Stimulated activated CD4-positive, alpha-beta T cell treated with anti-CD3 and anti-CD28 coated beads, TNF-alpha, amount 100 ng/mL, for 1 hour (primary cell): ENCODE measurements at places on chromosomes 1 and 21.
A peak's percentile ranks its signal among the peaks of the same experiment; 100 is the strongest.

DNA sequence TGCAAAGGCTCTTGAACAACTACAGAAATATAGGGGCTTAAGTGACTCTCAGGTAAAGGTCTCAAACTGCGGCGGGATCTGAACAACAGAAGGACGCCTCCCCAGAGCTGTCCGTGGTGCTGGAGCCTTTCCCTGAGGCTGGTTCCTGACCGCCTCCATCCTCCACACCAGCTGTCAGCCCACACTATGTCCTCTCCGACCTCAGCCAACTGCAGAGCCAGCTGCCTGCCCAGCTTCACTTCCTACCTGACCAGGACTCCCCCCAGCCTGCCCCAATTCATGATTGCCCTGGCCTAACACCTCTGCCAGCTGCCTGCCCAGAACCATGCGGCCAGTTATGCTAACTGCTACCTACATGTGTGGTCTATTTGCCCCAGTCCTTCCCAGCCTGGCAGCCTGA, 63.6 kb upstream of the ZC3H12A start:
- DNase-seq = no peak

GRCh38 chr1:185559684-185560331, 174.4 kb upstream of the HMCN1 start:
- DNase-seq = no peak

GRCh38 chr1:53557369-53557768, 98.2 kb downstream of the DMRTB1 start:
- no peak for DNase-seq

GRCh38 chr1:234866007-234866866, 256.3 kb upstream of the IRF2BP2 start:
- DNase-seq = no peak

GRCh38 chr1:211541720-211542477, 37.1 kb downstream of the SLC30A1 start:
- DNase-seq = no peak

DNA sequence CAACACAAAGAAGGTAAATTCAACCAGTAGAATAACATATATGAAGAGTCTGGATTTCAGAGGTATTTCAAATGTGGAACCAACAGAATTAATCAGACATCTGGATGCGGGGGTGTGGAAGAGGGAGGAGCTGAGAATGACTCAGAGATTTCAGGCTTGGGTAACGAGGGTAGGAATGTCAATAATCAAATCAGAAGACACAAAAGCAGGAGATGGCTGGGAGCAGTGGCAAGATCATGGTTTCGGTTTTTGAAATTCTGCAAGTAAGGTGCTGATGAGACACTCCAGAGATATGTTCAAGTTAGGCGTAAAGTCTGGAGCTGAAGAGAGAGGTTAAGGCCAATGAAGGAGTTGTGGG, 64.0 kb downstream of the PLPPR5 start:
- DNase-seq = no peak

DNA sequence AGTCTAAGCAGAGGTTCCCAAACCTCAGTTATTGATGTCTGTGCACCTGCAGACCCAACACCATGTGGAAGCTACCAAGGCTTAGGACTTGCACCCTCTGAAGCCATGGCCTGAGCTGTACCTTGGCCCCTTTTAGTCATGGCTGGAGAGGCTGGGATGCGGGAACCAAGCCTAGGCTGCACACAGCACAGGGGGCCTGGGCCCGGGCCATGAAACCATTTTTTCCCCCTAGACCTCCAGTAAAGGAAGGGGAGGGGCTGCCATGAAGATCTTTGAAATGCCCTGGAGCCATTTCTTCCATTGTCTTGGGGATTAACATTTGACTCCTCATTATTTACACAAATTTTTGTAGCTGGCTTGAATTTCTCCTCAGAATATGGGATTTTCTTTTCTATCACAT, 265.9 kb downstream of the PDE4B start:
- DNase-seq = no peak

DNA sequence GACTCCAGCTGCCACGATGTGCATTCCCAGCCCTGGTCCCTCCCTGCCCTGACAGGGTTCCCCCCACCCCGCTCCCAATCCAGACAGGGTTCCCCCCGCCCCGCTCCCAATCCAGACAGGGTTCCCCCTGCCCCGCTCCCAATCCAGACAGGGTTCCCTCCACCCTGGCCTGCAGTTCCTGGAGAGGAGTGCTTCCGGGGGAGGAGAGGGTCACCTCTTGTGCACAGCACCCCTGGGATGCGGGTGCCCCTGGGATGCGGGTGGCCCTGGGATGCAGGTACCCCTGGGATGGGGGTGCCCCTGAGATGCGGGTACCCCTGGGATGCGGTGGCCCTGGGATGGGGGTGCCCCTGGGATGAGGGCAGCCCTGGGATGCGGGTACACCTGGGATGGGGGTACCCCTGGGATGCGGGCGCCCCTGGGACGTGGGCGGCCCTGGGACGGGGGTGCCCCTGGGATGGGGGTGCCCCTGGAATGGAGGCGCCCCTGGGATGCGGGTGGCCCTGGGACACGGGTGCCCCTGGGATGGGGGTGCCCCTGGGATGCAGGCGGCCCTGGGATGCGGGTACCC, 36.7 kb upstream of the SLC19A1 start:
- no peak for DNase-seq

GRCh38 chr1:79124756-79125155, 118.2 kb upstream of the ADGRL4 start:
- no peak for DNase-seq

- no peak for DNase-seq
Measured at GRCh38 chr1:66951513-66951912, 26.7 kb downstream of the MIER1 start.

- no peak for DNase-seq
Measured at GRCh38 chr1:91171898-91172297, 150.1 kb upstream of the ZNF644 start.

DNA sequence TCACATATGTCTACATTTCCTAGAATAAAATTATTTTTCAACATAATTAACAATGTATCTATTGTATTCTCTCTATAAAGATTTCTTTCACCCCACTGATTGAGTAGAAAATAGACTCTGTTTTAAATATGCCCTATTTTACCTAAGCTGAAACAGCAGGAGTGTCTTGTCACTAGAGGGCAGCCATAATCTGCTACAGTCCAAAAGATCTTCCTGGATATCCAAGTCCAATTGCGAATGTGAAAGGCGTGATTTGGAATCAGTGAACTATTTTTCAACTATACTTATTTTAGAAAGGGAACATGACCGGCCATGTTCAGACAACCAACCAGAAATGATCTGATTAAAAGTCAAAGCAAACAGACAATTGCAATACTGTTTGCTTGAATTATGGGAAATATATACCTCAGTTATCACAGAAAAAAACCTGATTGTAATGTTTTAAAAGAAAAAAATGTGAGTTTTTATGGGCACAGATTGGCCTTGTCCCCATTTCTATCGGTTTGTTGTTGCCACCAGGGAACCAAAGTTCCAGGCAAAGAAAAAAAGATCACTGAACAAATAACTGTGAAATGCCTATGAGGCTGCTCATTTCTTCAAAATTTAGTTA, 1211.0 kb upstream of the ADGRL4 start:
- DNase-seq = no peak

GRCh38 chr21:32565856-32566465, 19.4 kb downstream of the TCP10L start:
- no peak for DNase-seq

DNA sequence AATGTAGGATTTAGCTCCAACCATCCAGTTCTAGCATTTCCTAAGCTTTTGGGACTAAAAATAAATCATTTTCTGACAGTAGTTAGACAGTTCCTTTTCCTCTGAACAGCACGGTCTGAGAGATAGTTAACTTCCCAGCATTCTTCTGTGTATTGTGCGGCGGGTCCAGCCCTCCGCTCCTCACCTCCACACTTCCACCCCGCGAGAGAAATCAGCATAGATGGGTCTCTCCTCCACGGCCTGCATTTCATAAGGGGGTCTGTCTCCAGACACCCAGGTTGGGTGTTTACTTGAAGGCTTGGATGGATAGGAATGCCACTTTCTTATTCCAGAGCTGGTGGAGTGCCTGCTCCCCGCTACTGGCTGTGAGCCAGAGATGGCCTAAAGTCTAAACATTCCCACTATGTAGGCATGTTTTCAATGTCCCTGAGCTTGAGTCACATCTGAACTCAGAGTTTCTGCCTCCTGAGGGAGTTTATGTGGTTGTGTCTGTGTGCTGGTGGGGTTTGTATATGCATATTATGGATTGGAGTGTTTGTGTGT, 38.0 kb upstream of the PPP2R5A start:
- DNase-seq = no peak

DNA sequence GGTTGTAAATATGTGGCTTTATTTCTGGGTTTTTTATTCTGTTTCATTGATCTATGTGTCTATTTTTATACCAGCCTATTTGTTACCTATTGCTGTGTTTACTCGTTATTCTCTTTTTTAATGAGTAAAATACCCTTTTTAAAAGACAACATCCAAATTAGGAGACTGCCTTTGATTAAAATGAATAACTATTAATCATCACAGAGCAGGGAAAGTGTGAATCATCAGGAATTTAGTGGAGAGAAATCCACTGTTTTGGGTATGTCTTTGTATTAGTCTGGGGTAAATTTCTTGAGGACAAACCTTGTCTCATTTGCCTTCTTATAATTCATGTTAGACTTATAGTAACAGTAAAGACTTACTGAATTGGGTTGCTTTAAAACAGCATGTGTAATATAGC, 12.1 kb downstream of the DISC1 start:
- no peak for DNase-seq

DNA sequence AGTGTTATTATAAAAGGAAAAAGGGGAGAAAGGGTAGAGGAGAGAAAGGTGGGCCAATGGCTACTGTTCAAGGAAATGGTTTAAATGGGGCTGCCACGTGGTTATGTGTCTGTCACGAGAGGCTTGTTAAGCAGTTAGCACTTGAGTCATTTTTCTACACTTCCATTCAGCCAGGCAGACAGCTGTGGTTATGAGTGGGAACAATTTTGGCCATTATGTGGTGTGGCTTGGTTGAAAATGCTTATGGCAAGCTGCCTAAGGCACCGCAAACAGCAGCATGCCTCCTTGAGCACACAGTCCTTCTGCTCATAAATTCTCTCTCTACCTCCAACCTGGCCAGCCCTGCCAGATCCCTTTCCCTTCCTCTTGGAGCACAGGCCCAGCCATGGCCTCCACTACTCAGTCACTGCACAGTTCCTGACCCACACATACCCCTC, 3.2 kb upstream of the SRM start:
- DNase-seq = no peak

GRCh38 chr1:46616277-46617107, at the start of gene MOB3C:
Gene MOB3C (minus strand): TSS chr1:46616811. CDS start chr1:46613321, 3,490 bp downstream.
- DNase-seq = peak; percentile 55

DNA sequence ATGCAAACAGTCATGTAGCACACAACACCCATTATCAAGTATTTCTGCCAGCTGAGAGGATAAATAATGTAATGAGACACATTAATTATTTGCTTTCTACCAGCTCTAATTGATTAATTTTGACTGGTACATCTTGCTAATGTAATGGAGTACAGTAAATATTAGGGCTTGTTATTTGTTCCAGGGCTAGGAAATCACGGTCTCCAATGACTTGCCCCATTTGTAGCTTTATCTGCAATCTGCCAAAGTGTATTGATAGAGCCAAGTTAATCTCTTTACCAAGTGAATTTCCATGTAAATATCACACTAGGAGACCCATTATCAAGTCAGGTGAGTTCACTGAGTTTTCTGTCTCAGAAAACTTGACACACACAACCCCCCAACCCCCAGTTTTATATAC, 55.1 kb downstream of the RGS13 start:
- DNase-seq = no peak

- DNase-seq = no peak
Measured at GRCh38 chr1:221688488-221688843, 53.4 kb downstream of the DUSP10 start.

DNA sequence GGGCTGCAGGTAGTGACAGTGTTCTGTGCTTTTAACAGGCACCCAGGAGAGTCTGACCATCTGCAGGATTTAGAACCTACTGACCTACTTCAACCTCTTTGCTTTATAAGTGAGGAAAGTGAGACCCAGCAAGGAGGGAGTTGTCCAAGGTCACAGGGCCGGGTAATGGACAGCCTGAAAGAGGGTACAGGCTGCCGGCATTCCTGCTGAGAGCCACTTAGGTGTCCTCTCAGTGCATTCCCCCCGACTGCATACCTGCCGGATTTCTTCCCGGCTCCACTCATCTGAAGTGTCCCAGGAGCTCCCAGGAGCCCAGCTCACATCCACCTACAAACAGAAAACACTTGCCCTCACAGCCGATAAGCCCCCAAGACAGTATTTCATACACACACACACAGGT, 13.9 kb downstream of the PHLDA3 start:
- DNase-seq = no peak

DNA sequence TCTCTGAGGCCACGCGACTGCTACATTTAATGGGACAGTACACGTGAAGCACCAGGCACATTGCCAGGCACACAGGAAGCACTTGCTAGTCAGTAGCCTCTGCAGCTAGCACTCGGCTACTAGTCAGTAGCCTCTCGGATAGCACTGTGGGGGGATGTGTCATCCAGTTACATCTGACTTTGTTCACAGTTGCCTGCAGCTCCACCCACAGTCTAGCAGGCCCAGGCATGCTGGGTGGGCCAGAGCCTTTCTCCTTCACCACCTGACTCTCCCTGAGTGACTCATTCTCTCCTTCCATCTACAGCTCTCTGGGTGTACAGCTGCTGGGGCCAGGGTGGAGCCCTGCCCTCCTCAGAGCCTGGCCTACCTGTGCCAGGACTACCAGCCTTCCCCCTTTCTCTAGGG, 51.5 kb downstream of the PTPRF start:
- no peak for DNase-seq

- no peak for DNase-seq
Measured at GRCh38 chr1:16117936-16118335, 37.9 kb downstream of the EPHA2 start.

- no peak for DNase-seq
Measured at GRCh38 chr1:207058878-207059867, 6.1 kb downstream of the PFKFB2 start.

DNA sequence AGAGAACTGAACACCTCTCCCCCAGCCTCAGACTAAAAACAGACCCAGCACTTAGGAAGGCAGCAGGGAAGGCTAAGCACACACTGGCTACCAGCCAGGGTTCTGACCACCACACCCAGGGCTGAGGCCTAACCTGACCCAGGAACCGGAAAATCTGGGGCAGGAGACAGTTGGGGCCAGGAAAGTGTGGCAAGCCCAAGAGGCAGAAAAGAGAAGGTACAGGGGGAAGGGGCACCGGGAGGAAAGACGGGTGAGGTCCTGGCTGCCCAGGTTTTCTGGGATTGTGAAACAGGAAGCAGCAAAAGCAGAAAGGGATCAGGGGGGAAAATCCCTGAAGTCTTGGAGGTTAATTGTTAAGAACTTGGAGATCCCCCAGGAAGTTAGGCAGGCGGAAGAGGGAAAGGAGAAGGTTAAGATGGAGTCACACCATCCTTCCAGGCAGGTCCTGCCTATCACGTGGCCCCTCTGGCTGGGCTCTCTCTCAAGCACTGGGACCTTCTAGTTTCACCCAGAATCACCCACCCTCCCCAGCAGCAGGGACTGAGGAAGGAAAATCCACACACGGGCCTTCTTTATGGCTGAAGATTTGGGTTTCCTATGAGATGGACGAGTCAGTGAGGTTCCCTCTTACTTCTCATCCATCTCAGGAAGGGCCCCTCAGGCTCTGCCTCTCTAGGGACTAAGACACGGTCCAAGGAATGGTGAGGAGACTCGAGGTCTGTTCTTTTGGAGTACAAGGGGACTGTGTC, 2.6 kb downstream of the HDGF start:
- DNase-seq = no peak
